Ecto neural progenitor cell (in vitro differentiated cells): ENCODE measurements at places on chromosomes 2 and 18.
A peak's percentile ranks its signal among the peaks of the same experiment; 100 is the strongest.

GRCh38 chr2:30368258-30368657, 78.8 kb upstream of the LCLAT1 start:
- peak; percentile 16 for DNase-seq

- DNase-seq = no peak
Observed at GRCh38 chr18:6261938-6262337, 152.8 kb downstream of the L3MBTL4 start.

DNA sequence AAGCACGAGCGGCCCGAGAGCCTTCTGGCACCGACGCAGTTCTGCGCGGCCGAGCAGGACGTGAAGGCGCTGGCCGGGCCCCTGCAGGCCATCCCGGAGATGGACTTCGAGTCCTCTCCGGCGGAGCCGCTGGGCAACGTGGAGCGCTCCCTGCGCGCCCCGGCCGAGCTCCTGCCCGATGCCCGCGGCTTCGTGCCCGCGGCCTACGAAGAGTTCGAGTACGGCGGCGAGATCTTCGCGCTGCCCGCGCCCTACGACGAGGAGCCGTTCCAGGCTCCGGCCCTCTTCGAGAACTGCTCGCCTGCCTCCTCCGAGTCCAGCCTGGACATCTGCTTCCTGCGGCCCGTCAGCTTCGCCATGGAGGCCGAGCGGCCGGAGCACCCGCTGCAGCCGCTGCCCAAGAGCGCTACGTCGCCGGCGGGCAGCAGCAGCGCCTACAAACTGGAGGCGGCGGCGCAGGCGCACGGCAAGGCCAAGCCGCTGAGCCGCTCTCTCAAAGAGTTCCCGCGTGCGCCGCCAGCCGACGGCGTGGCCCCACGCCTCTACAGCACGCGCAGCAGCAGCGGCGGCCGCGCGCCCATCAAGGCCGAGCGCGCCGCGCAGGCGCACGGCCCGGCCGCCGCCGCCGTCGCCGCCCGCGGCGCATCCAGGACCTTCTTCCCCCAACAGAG, 70.4 kb downstream of the ARHGEF33 start:
- peak; percentile 80 for DNase-seq

GRCh38 chr2:31319406-31320175, 85.6 kb downstream of the EHD3 start:
- DNase-seq = no peak

GRCh38 chr2:112593736-112594135, 9.3 kb downstream of the CHCHD5 start:
- DNase-seq = no peak

GRCh38 chr2:169818241-169818640, 6.5 kb downstream of the METTL5 start:
- DNase-seq = no peak

DNA sequence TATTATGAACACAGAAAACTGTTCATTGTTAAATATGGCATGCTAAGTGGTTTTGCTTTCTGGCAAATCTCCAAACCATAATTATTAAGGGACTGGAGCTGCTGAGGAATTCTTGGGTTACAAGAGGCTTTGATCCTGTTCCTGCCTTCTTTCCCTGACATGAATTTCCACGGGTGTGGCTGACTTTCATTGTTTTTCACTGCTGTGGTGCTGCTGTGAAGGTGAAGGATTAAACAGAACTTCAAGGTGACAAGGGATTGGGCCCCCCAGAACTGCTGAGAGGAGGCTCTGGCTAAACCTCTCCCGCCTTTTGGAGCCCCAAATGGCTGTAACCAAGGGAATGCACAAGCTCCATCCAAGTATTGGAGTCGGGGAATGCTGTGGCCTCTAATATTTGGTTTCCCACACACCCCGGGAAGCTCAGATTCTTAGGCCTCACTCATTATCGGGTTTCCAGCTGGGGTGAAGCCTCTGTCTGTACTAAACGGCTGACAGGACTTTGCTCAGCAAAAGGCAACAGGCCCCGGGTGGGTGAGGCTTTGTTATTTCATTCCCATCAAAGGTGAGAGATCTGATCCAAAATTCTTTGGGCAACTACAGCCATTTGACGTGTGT, 29.0 kb upstream of the ZFP36L2 start:
- no peak for DNase-seq

GRCh38 chr2:172551271-172551670, 4.6 kb upstream of the PDK1 start:
- no peak for DNase-seq

GRCh38 chr2:1916881-1917280, 172.6 kb upstream of the PXDN start:
- DNase-seq = no peak

- no peak for DNase-seq
Observed at GRCh38 chr18:54261894-54262293, 7.4 kb upstream of the POLI start.

DNA sequence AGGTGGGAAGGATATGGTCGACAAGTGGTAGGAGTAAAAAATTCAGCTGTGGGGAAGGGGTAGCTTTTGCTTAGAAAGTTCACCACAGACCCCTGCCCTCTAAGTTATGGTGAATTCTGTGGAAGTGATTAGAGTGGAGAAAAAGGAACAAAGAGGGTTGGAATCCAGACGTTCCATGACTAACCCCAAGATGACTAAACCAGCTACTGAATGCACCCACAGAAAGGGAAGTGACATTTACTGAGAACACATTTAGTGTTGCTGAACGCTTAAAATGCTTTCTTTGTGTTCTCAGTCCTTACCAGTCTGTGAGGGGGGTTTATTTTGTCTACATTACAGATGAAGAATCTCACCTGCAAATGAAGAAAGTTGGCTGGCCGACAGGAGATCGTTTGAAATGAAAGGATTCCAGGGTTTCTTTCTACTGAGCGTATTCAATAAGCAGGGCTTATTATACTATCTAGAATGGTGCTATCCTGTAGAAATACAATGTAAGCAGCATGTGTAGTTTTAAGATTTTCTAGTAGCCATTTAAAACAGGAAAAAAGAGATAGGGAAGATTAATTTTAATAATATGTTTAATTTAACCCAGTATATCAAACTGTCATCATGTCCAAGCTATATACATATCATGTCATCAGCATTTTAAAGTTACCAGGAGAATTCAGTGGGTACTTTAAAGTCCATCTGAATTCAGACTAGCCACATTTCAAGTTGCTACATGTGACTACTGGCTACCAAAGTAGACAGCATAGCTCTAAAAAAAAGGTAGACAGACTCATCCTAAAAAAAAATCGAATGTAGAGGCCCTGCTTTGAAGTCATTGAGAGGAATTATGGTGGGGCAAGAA, 60.1 kb downstream of the LIMS1 start:
- DNase-seq = no peak

GRCh38 chr2:5673145-5674025, 18.8 kb upstream of the SOX11 start:
- DNase-seq = peak; percentile 65

DNA sequence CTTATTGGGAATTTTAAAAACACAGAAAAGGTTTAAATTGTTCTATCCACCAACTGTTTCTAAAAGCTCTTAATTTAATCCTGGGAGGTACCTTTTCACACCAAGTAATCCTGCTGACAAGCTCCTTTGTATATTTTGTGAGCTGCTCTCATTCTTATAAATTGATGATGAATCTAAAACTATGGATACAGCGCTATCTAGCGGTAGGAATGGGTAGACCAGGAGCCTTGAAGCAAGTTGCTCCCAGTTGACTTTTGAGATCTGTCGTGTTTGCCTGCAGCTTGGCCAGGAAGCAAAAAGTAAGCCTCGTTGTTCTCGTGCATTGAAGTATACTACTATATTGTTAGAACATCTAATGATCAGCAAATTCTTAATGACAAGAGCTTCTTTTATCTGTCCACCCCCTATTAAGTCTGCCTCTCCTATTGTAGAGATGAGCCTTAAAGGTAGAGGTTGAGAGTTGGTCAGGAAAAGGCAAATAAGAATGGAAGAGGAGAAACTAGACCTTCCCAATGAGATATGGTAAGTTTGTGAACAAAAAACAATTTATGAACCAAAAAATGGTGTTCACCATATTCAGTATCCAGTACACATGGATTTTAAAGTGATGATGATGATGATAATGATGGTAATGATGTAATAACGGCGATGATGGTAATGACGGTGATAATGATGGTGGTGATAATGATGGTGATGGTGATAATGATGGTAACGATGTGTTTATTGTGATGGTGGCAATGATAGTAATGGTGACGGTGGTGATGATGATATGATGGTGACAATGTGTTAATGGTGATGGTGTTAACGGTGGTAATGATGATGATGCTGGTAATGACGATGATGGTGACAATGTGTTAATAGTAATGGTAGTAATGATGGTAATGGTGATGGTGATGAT, 212.1 kb upstream of the NCKAP5 start:
- peak; percentile 59 for DNase-seq

- DNase-seq = no peak
Observed at GRCh38 chr2:84821806-84822205, 59.1 kb downstream of the TRABD2A start.

GRCh38 chr2:218876562-218877219, 4.0 kb upstream of the WNT10A start:
- DNase-seq = peak; percentile 84

GRCh38 chr2:214542866-214543265, 132.0 kb downstream of the VWC2L start:
- no peak for DNase-seq

DNA sequence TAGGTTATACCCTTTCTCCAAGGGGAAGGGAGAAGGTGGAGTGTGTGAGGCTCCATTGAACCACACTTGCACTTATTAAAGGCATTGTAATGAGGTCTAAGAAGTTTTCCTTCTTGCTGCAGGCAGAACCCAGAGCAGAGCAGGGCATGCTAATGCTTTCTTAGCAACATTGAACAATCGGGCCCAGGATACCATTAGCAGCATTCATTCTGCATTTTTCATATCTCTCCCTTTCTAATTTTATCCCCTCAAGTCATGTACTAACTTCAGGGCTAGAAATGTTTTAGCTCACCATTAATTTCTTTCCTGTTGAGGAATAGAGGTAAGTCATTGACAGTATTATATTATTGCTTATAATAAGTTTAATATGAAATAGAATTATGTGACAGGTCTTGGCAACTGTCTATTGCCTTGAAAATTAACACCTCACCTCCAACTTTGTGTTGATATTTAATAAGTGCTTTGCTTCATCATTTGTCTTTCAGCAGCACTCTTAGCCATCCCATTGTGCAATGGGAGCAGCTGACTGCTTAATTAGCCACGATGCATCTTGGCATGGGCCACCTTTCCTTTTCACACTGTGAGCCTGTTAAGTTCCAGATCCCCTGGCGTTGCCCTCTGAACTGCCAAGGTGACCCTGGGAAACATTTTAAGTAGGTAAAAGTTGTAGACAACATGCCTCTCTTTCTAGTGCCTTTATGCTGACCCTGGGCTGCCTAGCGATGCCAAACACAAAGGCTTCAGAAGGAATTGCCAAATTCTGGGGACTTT, 300.8 kb upstream of the MEX3C start:
- no peak for DNase-seq

DNA sequence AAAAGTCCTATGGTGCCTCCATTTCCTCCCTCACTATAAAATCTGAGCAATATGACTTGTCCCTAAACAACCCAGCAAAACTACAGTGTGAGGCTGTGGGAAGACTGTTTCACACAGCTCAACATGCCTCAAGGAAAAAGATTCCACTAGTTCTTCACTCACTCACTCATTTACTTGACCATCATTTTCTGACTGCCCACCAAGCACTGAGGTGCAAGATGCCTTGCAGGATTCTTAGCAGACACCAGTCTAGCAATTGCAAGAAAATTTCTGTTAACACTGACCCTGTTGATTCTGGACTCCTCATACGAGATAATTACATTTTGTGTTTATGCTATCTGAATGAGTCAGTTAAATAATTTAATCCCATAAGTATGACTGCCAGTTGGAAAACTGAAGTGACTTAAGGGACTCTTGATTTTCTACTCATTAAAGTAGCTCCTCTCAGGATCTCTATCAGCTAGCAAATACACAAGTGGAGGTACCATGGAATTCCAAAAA, 51.9 kb upstream of the PCBP1 start:
- DNase-seq = no peak

GRCh38 chr2:10045561-10046355, 2.4 kb downstream of the KLF11 start:
- no peak for DNase-seq

- no peak for DNase-seq
Observed at GRCh38 chr2:40396124-40396523, 55.8 kb downstream of the SLC8A1 start.

GRCh38 chr2:37776487-37776886, 105.0 kb upstream of the CDC42EP3 start:
- no peak for DNase-seq

DNA sequence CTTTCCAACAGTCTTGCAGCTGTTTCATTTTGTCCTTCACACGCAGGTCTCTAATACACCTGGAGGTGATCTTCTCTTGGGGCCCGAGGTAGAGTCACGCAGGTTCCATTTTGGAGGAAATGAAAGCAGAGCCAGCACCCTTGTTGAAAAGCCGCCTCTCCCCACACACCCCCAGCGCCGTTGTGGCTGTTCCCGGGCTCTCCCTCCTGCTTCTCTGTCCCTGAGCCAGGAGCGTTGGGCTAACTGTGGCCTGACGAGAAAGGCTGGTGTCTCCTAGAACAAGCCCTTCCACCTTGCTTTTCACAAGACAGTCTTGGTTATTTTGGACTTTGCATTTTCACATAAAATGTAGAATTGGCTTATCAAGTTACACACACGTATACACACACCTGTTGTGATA, 16.3 kb downstream of the SNED1 start:
- DNase-seq = peak; percentile 25

DNA sequence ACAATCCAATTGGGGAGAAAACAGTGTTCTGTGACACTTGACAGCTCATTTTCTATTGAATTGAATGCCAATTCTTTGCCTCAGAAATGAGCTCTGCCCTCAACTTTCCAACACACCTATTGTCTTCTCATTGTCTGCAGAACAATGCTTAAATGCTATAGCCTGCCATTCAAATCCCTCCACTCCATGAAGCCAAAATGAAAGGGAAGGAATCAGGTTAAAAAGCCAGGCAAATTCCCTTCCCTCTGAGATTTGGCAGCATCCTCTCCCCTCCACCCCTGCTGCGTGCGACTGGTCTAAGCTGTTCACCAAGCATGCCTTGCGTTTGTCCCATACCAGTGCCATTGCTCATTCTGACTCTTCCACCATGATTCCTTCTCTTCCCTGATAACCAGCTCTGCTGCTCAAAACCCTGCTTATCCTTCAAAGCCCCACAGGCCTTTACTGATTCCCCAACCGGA, 32.4 kb upstream of the TMEM131 start:
- DNase-seq = peak; percentile 44

GRCh38 chr2:122643725-122644329, 888.4 kb downstream of the TSN start:
- DNase-seq = no peak
